ENCODE measurements at places on chromosomes 13 and 19.

DNA sequence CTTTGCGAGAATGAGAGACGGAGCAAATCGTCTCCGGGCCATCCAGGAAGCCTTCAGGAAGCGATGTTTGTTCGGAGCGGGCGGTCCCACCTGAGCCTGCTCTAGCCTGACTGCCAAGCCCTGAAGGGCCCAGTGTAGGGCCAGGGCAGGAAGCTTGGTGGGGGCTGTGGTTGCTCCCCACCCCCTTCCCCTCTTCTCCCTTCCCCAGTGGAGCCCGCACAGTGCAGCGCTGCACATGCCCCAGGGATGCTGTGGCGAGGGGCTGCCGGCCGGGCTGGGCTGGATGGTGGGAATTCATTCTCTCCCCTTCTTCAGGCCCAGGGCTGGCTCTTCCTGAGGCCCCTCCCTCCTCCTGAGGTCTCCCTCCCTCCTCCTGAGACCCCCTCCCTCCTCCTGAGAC is 7.1 kb upstream of the GRTP1 start:
- DNase-seq: no peak

- peak; percentile 6 for DNase-seq
These were observed at the start of gene USP12 for GRCh38 chr13:27171244-27171826. USP12 (minus strand) TSS chr13:27171811; CDS start chr13:27171639, 172 bp downstream.

- DNase-seq: no peak
These were observed 24.9 kb downstream of the RCBTB2 start for GRCh38 chr13:48508011-48508410.

- no peak for DNase-seq
These were observed 781 bp upstream of the SPRYD7 start for GRCh38 chr13:49936968-49937273.

DNA sequence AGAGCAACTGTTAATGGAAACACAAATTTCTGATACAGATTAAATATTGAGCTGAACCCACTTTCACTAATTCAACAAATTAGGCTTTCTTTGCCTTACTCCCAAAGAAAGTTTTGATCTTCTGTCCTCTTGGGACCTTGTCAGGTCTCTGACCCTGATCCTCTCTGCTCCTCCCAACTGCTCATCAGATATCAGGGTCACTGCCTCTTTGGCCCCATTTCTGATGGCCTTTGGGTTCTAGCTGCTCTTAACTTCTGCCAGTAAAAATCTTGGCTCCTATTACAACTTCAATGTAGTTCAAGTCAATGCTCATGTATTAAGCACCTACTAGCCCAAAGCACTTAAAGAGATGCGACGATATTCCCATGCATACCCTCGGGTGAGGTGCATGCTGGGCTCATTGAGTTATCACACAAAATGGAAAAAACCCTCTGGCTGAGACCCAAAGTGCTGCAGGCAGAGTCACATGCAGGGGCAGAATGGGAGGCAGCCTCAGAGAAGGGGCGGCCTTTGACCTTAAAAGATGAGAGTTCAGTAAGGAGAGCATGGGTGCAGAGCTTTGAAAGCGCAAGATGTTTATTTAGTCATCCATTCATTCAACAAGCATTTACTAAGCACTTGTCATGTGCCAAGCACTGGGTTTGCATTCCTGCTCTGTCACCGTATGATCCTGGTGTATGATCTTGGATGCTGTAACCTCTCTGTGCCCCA is 183.4 kb downstream of the USP12 start:
- no peak for DNase-seq
